ENCODE measurements at places on chromosomes 5 and 9.

DNA sequence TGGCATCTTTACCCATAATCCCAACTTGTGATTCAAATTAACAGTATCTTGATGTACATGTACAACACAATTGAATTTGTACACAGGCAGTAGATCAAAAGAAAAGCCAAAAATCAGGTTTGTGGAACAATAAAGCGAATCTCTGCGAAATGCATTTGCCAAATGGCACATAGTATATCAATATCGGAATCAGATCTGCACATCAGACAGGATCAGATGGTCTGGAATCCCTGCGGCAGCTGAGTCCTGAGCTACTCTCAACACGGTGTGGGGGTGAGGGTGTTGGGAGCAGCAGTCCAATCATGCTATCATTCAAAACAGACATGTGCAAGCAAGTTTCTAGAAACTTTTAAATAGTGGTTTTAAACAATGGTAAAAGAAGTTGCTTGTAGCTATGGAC is 358.3 kb downstream of the SEMA5A start:
- no peak for DNase-seq

GRCh38 chr5:134174841-134175839 is 1.6 kb downstream of the SKP1 start:
- DNase-seq, result no peak

DNA sequence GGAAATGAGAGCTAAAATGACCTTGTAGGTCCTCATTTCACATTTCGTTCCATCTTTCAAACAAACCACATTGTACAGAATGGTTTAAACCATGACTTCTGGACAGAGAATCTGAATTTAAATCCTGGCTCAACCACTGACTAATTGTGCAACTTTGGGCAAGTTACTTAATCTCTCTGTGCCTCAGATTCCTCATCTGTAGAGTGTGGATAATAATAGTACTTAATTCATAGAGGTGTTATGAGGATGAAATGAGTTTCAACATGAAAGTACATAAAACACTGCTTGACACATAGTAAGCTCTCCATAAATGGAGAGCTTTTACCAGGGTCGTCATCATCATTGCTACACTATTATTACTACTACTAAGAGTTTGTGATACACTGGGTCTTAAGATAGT is 46.3 kb upstream of the FOXE1 start:
- DNase-seq, result no peak

DNA sequence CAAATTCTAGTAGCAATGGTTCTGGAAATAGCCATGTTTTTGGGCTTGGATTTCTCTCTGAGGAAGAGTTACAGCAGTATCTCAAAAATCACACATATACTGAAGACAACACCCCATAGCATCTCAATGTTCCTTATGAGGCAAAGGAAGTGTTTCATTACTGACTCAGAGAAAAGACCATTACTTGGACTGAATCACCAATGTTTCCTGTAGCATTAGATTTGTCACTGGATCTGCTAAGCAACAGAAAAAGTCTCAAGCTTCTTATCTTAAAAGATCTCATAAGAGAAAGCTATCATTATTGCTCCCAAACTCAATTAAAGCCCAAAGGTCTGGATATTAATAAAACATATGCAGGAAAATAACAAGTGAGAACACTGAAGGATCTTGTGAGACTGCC is 272.4 kb downstream of the ADAMTS6 start:
- DNase-seq, result peak; percentile 89

DNA sequence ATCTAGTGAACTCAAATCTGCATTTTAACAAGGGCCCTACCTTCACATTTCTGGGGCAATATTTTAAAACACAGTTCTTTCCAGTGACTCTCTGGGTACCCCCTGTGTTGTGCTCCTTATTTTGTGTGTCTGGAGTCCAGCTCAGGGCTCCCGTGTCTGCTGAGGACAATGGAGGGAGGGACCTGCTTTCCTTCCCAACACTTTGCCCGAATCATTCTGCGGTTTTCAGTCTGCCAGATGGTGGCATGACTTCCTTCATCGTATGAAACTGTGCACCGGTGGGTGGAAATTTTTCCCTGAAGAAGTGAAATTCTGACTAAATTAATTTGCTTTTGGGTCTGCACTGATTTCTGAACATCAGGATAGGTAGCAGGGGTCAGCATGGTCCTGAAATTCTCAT is 153.6 kb upstream of the CD180 start:
- no peak for DNase-seq

DNA sequence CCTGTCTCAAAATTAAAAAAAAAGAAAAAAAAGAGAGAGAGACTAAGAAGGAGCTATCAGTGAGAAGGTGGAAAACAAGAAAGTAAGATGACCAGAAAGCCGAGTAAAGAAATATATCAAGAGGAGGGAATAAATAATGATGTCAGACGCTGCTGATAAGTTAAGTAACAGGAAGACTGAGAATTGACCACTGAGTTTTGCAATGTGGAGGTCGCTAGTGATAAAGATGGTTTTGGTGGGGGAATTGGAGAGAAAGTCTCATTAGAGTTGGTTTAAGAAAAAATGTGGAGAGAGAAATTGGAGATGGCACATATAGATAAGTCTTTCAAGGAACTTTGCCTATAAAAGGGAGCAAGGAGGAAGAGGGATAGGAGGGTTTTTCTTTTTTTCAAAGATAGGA is 91.9 kb downstream of the RAD23B start:
- DNase-seq, result no peak

- DNase-seq, result no peak
Measured at GRCh38 chr5:34610546-34610945, 45.6 kb upstream of the RAI14 start.

DNA sequence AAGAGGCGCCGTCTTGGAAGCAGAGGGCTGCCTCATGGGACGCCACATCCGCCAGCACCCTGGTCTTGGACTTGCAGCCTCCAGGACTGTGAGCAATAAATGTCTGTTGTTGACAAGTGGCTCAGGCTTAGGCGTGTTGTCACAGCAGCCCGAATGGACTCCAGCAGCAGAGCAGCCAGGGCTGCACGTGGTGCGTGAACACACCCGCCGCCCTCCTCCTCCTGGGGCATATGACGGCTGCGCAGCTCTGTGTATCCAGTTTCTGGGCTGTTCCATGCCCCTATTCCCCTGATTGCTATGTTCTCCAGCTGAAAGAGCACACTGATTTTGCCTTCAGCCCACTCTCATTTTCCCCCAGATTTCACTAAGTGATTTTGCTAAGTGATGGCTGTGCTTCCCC is 36.0 kb upstream of the CLPTM1L start:
- DNase-seq, result no peak

DNA sequence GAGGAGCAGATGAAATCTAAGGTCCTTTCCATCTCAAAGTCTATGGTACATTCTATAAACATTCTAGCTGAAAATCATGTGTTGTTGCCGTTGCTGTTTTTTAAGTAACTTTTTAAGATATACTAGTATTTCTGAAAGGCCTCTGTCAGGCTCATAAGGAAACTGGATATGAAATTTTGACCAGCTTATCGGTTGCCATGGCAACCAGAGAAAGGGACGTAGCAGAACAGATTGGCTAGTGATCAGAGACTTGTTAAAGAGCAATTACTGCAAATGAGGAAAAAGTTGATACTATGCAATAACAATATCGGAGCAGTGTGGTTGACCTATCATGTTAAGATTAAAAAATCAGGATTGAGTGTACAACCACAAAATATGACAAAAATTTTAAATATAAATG is 57.0 kb upstream of the RNF180 start:
- no peak for DNase-seq

DNA sequence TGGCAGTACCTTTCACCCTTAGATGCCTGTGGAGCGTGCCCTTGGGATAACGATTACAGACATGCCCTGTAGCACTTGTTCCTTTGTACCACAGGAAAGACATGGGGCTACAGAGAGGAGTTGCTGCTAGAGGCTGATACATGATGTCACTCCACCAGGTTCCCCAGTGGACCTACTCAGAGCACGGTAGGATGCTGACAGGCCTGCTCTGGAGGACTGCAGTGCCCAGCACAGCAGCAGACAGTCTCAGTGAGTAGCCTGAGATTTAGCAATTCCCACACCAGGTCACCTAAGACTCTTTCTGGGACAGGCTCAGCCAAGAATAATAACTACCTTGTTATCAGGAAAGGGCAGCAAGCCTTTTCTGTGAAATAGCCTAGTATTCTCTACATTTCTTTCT is 28.8 kb downstream of the PDE4D start:
- no peak for DNase-seq

- DNase-seq, result no peak
Measured at GRCh38 chr5:39498278-39498952, 73.6 kb upstream of the DAB2 start.
